ENCODE measurements at places on chromosomes 16 and 17.

- no peak for DNase-seq
Observed at GRCh38 chr17:73247726-73248125, 14.0 kb downstream of the CPSF4L start.

DNA sequence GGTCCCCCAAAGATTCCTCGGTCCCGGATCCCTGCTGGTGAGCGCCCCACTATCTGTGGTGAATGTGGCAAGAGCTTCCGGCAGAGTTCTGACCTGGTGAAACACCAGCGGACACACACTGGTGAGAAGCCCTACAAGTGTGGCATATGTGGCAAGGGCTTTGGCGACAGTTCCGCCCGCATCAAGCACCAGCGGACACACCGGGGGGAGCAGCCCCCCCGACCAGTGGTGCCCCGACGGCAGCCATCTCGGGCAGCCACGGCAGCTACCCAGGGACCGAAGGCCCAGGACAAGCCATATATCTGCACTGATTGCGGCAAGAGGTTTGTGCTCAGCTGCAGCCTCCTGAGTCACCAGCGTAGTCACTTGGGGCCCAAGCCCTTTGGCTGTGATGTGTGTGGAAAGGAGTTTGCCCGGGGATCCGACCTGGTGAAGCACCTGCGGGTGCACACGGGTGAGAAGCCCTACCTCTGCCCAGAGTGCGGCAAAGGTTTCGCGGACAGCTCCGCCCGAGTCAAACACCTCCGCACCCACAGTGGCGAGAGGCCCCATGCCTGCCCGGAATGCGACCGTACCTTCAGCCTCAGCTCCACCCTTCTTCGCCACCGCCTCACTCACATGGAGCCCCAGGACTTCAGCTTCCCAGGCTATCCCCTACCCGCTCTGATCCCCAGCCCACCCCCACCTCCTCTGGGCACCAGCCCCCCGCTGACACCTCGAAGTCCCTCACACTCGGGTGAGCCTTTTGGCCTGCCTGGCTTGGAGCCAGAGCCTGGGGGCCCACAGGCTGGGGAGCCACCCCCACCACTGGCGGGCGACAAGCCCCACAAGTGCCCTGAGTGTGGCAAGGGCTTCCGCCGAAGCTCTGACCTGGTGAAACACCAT lies 2.8 kb downstream of the ZNF48 start:
- no peak for DNase-seq

GRCh38 chr16:82192665-82193064 lies 22.6 kb upstream of the MPHOSPH6 start:
- no peak for DNase-seq

DNA sequence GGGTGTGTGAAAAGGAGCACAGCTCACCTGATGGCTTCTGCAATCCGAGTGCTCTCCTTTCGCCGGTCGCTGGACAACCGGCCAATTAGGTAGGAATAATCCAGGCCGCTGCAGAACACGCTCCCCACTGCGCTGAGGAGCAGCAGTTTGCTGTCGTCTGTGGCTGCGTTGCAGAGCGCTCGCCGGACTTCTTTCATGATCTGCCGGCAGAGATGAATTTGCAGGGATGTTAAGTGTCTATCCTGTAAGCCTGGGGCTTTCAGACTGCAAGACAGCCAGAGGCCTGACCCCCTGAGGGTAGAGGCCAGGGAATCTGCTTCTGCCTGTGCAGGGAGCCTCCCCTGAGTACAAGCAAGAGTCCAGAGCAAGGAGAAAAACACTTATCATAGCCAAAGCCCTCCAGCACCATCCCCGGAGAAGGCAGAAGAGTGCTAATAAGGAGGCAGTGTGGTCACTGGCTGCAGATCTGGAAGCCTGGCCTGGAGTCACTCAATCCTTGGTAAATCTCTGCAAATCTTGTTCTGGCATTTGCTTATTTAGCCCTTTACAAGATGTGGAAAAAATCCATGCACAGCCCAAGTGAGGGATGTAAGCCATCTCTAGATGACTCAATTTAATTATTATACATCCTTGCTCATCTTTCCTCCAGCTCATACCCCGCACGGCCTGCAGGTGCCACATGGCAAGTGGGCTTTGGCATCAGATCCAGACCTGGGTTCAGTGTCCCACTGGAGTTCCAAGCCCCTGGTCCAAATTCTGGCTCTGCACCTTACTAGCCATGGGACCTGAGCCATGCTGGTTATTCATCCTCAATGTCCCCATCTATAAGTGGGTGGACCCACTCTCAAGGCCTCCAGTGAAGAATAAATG lies 80.2 kb downstream of the DYNLRB2 start:
- no peak for DNase-seq

DNA sequence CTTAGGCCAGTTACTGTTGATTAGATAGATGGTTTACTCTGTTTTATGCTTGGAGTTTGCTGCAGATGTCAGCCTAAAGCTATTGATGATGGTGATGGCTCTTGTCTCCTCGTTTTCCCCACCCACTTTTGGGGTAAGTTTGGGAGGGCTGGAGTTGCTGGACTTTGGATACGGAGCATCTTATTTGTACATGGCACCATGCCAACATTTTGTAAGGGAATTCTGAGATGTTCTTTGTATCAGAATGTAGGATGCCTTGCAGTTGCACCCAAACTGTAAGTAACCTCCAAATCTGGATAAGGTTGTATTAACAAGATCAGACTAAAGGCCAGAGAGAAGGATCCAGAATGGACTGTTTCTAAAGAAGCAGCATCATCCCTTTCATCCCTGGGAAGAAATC lies 551.9 kb upstream of the ZFHX3 start:
- DNase-seq = no peak

DNA sequence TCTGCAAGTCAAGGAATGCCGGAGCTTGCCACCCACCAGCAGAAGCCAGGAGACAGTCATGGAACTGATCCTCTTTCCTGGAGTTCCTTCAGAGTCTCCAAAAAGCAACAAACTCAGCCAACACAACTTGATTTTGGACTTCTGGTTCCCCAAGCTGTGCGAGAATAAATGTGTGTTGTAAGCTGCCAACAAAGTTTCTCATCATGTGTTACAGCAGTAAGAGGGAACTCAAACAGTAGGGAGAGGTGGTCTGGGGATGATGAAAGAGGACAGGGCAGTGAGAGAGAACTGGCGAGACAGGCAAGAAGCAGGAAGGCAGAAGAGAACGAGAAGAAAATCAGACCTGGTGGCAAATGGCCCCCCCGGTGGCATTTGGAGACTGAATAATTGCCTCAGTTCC lies 204.9 kb downstream of the MAF start:
- DNase-seq = no peak

GRCh38 chr17:38870259-38871165 lies 654 bp downstream of the LASP1 start:
- DNase-seq = peak; percentile 69

Measured in prostate gland (tissue), 2 donors.